ENCODE measurements at places on chromosomes 6 and 20. TPM values are rescaled to one million over a fixed set of nuclear protein-coding genes. Genes with fewer than 3 reads are reported as not detected.
A peak's percentile ranks its signal among the peaks of the same experiment; 100 is the strongest.

GRCh38 chr6:165222315-165223025 is 86.9 kb downstream of the C6orf118 start:
- no peak for DNase-seq

DNA sequence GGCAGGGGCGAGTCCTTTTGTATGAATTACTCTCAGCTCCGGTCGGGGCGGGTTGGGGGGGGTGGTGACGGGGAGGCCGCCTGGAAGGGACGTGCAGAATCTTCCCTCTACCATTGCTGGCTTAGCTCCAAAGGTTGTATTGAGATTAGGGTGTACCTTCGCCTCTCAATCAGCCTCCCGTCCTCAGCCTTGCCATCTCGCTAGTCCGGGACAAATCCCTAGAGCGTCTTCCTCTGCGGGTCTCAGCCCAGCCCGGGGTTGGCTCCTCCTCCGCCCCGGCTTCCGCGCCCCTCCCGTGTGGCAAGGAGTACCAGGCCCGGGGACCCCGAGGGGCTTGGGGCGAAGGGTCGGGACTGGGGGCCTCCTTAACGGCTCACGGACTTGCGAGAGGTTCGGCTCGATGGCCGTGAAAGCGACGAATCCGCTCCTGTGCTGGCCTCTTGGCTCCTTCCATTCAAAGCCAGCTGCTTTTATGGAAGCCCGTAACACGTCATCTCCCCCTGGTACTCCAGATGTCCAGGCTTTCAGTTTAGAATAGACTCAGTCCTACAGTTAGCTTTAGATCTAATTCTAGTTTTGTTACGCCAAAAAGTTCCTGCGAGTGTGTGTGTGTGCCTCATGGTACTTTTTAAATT is 636 bp upstream of the EEF1A1 start:
- DNase-seq: no peak

DNA sequence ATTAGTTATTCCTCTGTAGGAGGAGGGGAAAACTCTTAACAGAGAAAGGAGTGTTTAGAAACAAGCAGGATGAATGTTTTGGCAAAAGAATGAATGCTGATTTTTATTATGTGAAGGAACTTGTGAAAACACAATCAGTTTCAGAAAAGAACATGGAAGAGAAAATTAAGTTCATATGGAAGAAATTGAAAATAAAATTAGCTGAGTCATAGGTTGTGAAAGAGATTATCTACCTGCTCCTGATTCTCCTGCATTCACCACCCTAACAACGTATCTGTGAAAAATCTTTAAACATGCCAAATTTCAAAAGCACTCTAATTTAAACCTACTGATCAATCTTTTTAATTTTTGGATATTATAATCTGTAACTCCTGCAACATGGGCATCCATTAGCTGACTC is 227.3 kb upstream of the RSPO3 start:
- no peak for DNase-seq

DNA sequence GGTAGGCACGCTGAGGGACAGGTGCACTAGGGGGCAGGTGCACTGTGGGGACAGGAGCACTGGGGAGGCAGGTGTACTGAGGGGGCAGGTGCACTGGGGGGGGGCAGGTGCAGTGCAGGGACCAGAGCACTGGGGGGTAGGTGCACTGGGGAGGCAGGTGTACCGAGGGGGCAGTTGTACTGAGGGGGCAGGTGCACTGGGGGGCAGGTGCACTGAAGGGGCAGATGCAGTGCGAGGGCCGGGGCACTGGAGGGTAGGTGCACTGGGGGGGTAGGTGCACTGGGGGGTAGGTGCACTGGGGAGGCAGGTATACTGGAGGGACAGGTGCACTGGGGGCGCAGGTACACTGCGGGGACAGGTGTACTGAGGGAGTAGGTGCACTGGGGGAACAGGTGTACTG is 39.5 kb downstream of the DAAM2 start:
- DNase-seq: no peak

GRCh38 chr20:44070139-44070900 is 116.7 kb downstream of the JPH2 start:
- DNase-seq: no peak

DNA sequence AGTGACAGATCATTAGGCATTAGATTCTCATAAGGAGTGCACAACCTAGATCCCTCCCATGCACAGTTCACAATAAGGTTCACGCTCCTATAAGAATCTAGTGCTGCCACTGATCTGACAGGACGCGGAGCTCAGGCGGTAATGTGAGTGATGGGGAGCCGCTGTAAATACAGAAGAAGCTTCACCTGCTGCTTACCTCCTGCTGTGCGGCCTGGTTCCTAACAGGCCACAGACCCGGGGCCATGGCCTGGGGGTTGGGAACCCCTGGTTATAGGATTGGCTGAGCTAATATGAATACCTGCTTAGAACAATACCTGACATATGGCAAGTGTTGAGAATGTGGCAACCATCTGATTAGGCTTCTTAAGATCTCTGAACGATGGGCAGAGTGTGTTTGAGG is 2.4 kb downstream of the PNPLA1 start:
- DNase-seq: no peak

DNA sequence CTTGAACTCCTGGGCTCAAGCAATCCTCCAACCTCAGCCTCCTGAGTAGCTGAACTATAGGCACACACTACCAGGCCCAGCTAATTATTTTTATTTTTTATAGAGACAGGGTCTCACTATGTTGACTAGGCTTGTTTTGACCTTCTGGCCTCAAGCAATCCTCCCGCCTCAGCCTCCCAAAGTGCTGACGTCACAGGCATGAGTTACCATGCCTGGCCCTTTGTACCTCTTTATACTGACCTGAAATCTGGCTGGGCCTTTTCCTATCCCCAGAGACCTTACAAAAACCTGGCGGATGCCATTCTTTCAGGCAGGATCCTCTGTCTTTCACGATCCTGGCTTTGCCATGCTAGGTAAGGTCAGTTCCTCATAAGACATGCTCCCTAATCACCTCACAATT is 11.5 kb downstream of the WFDC3 start:
- no peak for DNase-seq

DNA sequence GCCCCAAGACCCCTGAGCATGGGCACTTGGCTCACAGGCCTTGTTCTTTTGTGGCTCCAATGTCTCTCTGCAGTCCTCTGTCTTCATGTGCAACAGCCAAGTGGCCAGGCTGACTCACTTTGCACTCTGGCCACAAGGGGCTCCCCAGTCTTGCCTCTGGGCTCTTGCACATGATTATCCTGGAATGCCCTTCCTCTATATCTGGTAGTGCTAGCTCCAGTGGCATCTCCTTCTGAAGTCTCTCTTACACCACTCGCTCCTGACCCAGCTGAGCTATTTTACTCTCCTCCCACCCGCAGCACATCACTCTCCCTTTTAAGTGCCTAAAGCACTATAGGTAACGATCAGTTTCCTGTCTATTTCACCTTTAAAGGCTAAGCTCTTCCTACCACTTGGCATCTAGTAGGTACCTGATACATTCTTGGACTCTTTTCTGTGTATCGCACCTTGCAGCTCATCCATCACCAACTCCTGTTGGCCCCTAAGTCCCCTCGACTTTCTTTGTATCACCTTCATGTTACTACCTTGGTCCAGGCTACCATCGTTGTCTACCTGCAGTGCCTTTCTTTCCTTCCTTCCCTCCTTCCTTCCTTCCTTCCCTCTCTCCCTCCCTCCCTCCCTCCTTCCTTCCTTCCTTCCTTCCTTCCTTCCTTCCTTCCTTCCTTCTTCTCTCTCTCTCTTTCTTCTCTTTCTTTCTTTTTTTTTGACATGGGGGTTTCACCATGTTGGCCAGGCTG is 211.9 kb upstream of the RNF24 start:
- peak; percentile 33 for DNase-seq

- no peak for DNase-seq
Measured at GRCh38 chr20:16390991-16391390, 182.3 kb downstream of the KIF16B start.

KCNK16 gene
- not detected for total RNA-seq

SCUBE3 gene
- total RNA-seq: 4.7 TPM

ATAT1 gene
- 0.66 TPM for total RNA-seq

TSHZ2 gene
- total RNA-seq: not detected

TMEM170B gene
- under 0.01 TPM for total RNA-seq
